Activated T-helper 2 cell treated with anti-CD3 and anti-CD28 coated beads, Interferon-gamma antibody, Interleukin-2, Interleukin-4, amounts not matched to agents 10 μg/mL and 5 μg/mL and 100 μg/mL, durations not matched to agents 14 hours and 24 hours and 36 hours (primary cell): ENCODE measurements at places on chromosomes 11 and 22. TPM values are rescaled to one million over a fixed set of nuclear protein-coding genes. Genes with fewer than 3 reads are reported as not detected.

The VSIG10L2 gene
- total RNA-seq: not detected in 2 replicates

The NAALADL1 gene
- 11.9 and 14.6 TPM in 2 replicates for total RNA-seq

The SHISA8 gene
- 1.0 and 1.7 TPM in 2 replicates for total RNA-seq

The CPSF7 gene
- 123 and 135 TPM in 2 replicates for total RNA-seq

The OR10D3 gene
- not detected in 2 replicates for total RNA-seq

DNA sequence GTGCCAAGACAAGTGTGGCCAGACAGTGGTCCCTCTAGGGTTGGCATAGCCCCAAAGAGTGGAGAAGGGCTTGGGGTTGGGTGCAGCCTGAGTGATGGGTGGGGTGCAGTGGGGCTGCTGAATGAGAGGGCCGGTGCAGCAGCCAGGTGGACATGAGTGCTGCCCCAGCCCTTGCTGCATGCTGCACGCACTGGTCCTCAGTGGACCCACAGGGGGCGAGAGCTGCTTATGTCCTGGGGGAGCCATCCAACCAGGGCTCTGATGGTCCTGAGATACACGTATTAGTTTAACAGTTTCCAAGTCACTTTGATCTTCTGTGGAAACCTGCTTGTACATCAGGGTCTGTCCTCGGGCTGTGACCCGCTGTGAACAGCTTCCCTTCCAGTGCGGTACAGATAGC is 23.9 kb upstream of the ACR start:
- no peaks in the 10 kb centered on the region for H3K4me1 ChIP-seq
- H3K27me3 ChIP-seq: no peaks in the 10 kb centered on the region
- no peaks in the 10 kb centered on the region for H3K36me3 ChIP-seq
- DNase-seq: no peak

DNA sequence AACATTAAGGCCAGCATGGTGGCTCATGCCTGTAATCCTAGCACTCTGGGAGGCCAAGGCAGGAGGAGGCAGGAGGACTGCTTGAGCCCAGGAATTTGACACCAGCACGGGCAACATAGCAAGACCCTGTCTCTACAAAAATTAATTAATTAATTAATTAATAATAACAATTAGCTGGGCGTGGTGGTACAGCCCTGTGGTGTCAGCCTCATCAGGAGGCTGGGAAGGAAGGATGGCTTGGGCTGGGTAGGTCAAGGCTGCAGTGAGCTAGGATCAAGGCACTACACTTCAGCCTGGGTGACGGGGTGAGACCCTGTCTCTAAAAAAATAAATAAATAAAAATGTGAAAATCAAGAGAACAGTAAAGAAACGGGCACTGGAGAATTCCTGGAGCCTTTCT is 1.4 kb downstream of the ARFGAP3 start:
- peak overlapping the region; percentile 94 for H3K27ac ChIP-seq
- DNase-seq: no peak
- H3K27me3 ChIP-seq: no peaks in the 10 kb centered on the region
- peak overlapping the region; percentile 91 for H3K4me3 ChIP-seq

DNA sequence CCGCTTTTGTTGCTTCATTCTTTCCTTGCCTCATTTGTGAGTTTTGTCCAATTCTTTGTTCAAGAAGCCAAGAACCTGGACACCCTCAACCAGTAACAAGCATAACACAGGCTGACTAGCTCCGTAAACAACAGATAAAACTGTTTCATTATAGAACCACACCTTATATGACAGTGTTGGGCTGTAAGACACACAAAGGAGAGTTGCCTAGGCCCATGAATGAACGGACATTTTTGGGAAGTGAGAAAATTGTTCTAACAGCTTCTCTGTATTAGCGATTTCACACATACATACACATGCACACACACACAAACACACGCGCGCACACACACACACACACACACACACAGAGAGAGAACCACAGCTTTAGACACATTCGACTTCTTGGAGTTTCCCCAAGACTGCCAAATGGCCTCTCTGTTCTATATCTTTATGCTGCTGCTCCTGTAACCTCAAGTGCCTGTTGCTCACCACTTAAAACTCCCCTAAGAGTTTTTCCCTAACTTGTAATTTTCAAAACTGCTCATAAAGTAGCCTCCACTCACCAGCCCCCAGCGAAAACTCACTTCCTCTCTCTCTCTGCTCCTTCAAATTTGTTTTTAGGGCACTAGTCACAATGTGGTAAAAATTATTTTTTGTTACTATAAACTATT is 35.9 kb downstream of the CTSC start:
- H3K4me3 ChIP-seq: no peak overlapping the region
- DNase-seq: no peak
- H3K4me1 ChIP-seq: peaks cover 37% of the 10 kb centered on the region

GRCh38 chr11:3147257-3147619 is 17.9 kb downstream of the OSBPL5 start:
- H3K36me3 ChIP-seq: no peaks in the 10 kb centered on the region
- no peak for DNase-seq
- no peak overlapping the region for H3K4me3 ChIP-seq
- no peak overlapping the region for H3K27ac ChIP-seq

GRCh38 chr11:85710917-85711316 is 24.9 kb upstream of the CCDC89 start:
- no peaks in the 10 kb centered on the region for H3K27me3 ChIP-seq
- H3K27ac ChIP-seq: no peak overlapping the region
- no peak for DNase-seq
- no peak overlapping the region for H3K4me3 ChIP-seq
- peaks cover 12% of the 10 kb centered on the region for H3K36me3 ChIP-seq

- H3K27ac ChIP-seq: no peak overlapping the region
- DNase-seq: no peak
These were observed 53.9 kb downstream of the MSANTD4 start for GRCh38 chr11:105968021-105968697.

DNA sequence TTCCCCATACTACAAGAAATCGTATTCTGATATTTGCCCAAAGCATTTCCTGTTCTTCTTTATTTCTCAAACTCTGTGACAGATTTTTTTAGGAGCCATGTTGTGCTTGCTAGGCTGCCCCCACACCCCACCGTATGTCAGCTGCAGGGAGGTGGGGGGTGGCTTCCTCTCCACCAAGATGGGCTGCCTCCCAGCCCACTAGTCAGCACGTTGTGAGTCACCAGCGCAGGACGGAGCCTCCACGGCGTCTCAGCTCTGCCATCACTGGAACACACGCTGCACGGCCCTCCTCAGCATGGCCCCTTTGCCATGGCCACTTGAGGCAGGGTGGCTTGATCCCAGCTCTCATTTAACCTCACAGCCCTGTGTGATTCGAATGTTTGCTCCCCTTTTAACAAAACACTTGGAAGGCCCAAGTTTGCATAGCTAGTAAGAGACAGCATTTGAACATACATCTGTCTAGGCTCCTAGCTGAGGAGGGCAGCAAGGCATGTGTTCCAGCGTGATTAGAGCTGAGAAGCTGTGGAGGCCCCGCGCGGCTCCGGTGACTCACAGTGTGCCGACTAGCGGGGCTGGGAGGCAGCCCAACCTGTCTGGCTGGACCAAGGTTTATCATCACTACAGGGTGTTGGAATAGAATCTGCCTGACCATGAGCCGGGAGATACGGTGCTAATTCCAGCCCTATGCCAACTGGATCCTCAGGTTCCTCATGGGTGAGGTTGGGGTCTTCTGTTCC is 180.7 kb upstream of the NCAM1 start:
- no peak overlapping the region for H3K4me3 ChIP-seq
- no peak for DNase-seq
- H3K4me1 ChIP-seq: no peaks in the 10 kb centered on the region

DNA sequence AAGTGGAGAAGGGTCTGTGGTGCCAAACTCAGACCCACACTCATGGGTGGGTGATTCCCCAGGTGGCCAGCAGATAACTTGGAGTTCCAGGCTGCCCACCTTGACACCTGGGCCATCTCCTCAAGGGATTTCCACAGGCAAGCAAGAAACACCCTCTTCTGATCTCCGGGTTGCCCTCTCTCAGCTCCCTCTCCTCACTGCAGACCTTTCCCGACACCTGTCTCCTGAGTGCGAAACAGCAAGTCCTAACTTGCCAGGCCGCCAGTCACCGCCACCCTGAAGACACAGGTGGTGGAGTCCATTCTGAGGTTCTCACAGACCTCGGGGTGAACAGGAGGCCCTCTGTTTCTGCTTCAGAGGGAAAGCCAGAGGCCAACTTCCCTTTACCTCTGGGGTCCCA is 16.6 kb downstream of the GALNT18 start:
- no peak overlapping the region for H3K27ac ChIP-seq
- H3K4me3 ChIP-seq: no peak overlapping the region
- H3K27me3 ChIP-seq: peaks cover 4% of the 10 kb centered on the region
- no peak for DNase-seq

DNA sequence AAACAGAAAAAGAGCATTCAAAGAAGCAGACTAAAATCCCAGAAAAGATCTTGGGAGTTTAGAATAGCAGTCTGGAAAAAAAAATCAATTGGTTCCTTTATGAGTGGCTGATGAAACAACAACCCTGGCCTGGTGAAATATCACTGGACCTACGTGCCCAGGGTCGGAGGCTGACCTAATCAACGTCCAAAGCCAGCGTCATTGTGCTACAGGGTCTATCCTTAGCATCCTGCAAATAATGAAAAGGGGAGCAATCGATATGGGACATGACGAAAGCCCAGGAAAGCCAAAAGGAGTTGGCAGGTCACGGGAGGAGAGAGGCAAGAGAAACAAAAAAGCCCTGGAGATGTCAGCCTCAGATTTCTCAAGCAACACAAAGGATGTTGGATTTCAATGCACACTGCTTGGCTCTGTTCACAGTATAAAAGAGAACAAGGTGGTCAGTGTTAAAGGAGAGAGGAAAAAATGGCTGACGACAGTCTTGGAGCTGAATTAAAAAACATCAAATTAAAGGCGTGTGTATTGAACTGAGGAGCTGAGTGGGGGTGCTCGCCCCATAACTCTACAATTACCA is 148.8 kb downstream of the BLID start:
- H3K27me3 ChIP-seq: no peaks in the 10 kb centered on the region
- no peak for DNase-seq
- H3K4me1 ChIP-seq: no peaks in the 10 kb centered on the region

GRCh38 chr11:30735946-30736345 is 149.8 kb upstream of the MPPED2 start:
- H3K27ac ChIP-seq: no peak overlapping the region
- no peak overlapping the region for H3K4me3 ChIP-seq
- no peaks in the 10 kb centered on the region for H3K27me3 ChIP-seq
- H3K4me1 ChIP-seq: no peaks in the 10 kb centered on the region

DNA sequence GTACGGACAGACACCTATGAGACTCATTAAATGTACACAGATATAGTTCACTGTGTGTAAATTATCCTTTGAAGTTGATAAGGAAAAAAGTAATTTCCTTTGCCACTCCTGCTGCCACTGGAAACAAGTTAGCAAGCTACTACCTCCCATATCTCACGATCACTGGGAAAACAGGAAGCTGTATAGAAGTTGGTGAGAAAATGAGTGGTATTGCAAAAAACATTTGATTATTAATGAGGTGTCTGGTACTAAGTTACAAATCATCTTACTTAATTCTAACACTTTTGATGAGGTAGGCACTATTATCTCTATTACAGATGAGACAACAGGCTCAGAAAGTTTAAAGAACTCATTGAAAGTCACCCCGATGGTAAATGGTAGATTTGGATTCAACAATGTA is 68.5 kb downstream of the GAB2 start:
- peaks cover 34% of the 10 kb centered on the region for H3K36me3 ChIP-seq
- H3K27me3 ChIP-seq: no peaks in the 10 kb centered on the region
- no peak for DNase-seq
- peak overlapping the region; percentile 63 for H3K4me3 ChIP-seq

DNA sequence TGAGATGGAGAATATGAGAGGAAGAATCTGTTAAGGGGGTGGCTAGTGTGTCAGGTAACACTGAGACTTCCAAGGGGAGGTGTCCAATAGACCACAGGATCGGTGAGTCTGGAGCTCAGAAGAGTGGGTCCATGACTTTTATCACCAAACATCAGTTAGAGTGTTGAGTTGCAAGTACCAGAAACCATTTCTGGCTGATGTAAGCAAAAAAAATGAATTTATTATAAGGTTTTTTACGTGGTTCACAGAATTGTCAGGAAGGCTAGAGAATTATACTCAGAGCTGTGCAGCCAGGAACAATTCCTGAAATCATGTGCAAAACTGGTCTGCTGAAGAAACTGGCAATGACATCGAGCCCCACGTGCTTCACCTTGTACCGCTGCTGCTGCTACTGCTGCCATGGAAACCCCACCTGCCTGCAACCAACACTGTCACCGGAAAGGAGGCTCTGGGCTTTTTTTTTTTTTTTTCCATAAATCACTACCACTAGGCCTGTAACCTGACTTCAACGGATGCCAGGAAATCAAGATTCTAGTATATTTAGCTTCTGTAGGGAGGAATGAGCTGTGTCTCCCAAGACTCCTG is 16.6 kb upstream of the STK33 start:
- peaks cover 3% of the 10 kb centered on the region for H3K4me1 ChIP-seq
- no peak overlapping the region for H3K4me3 ChIP-seq
- H3K27ac ChIP-seq: no peak overlapping the region
- H3K36me3 ChIP-seq: no peaks in the 10 kb centered on the region

DNA sequence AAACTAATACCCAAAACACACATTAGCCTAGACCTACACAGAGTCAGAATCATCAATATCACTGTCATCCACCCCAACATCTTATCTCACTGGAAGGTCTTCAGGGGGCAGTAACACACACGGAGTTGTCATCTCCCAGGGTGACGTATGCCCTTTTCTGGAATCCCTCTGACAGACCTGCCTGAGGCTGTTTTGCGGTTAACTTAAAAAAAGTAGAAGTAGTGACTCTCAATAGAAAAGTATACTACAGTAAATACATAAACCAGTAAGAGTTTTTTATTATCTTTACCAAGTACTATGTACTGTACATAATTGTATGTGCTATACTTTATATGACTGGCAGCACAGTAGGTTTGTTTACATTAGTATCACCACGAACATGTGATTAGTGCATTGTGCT is 80.5 kb downstream of the PGR start:
- no peak for DNase-seq
- H3K36me3 ChIP-seq: no peaks in the 10 kb centered on the region
- H3K27ac ChIP-seq: no peak overlapping the region
- H3K4me1 ChIP-seq: no peaks in the 10 kb centered on the region

DNA sequence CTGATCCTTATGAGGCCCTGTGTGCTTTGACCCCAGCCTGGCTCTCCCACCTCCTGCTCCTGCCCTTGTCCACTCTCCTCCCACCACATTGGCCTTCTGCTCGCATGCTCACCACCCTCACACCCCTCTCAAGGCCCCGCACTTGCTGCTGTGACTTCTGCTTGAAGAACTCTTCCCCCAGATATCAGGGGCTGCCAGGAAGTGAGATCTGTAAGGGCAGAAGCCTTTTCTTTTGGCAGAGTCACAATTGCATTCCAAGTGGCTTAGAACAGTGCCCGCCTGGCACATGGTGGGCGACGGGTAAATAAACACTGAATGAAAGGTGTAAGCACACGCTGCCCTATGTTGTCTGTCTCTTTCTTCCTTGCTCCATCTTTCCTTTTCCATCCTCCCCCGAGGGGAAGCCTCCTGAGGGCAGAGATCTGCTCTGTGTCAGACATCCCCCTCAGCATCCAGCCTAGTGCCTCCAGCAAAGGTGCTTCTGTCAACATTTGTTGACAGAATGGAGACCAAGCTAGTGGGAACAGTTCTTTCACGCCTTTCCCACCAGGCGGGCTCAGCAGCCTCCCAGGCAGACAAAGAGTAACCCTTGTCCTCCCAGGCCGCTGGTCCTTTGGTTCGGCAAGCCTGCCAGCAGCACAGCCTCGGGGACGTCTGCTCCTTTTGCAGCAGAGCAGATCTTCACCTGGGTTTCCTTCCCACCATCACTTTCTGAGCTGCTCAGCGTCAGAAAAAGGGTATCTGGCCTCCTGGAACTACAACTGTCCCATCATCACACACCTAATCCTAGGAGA is 10.0 kb upstream of the PEX26 start:
- H3K4me3 ChIP-seq: no peak overlapping the region
- no peaks in the 10 kb centered on the region for H3K4me1 ChIP-seq
- peaks cover 39% of the 10 kb centered on the region for H3K27me3 ChIP-seq

GRCh38 chr22:28358312-28358711 is 321.3 kb downstream of the TTC28 start:
- DNase-seq: no peak
- no peak overlapping the region for H3K27ac ChIP-seq
- H3K36me3 ChIP-seq: peaks cover 19% of the 10 kb centered on the region
- no peaks in the 10 kb centered on the region for H3K27me3 ChIP-seq
- peaks cover 19% of the 10 kb centered on the region for H3K4me1 ChIP-seq
